GDM1 (cell line): ENCODE measurements at places on chromosomes 7 and 10.
A peak's percentile ranks its signal among the peaks of the same experiment; 100 is the strongest.

GRCh38 chr7:11616466-11616865 is 215.5 kb downstream of the THSD7A start:
- DNase-seq = no peak

DNA sequence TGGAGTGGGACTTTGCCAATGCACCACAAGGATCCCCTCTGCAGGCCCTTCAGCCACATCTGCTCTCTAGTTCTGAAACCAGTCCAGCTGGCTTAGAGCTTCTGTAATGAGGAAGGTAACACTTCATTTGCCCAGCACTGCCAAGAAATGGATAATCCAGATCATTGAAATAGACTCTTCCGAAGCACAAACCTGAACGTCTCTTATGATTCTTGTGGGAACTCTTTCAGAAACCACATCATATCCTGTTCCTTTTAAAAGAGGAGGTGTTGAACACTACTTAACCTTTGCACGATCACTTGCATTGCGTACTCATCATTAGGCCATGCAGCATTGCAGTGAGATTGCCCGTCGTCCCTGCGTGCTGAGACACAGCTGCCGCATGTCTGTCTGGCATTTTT is 25.8 kb upstream of the PLPP4 start:
- DNase-seq = no peak

DNA sequence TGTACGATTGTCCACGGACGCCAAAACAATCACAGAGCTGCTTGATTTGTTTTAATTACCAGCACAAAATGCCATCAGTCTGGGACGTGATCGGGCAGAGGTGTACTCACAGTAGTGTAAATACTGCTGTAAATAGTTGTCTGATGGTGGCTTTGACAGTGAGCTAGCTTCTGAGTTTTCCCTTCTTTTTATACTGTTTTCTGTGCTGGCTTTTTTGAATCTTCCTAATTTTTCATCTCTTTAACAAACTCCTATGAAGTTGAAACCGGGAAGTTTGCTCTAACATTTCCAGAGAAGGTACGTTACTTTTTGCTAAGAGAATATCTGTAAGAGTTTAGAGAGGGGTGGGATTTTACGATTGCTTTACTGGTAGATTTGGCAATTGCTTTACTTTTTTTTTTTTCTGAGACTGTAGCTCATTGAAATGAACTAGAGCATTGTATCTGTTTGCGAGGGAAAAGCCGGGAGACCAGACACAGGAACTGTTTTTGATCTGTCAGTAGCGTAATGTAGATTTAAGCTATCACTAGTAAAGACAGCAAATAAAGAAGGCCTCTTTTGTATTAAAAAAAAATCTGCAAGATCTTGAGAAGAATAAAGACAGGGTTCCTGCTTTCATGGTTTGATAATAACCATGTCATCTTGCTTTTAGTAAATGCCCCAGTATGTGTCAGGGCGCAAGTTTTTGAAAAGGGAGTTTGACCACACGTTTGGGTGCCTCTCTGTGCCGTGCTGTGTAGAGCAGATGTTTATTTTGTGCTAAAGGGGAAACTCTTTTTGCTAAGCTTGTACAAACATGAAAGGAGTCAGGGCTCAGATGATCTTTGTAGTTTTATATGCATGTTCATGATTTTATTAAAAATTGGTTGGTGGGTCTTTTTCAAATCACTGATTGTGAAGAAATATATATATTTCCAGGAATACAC is 712 bp downstream of the FOXP2 start:
- DNase-seq = no peak

DNA sequence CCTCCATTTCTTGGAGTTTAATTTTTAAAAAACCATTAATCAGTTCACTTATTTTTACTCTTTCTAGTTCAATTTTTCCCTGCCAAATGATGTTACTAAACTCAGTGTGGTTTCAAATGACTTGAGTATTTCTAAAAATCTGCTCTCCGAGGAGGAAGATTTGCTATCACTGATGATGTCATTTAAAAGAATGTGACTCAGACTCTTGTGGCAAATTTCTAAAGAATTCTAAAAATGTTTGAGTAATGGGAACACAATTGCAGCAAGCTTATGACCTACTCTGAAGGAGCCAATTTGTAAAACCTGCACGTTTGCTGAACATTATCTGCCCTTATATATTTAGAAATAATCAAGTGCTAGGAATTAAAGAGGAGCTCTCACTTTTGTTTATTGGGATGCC is 88.6 kb downstream of the SPAG6 start:
- DNase-seq = no peak

GRCh38 chr10:77637532-77638320 is at the start of gene KCNMA1:
Gene KCNMA1 (minus strand): TSS chr10:77637808.
- no peak for DNase-seq

DNA sequence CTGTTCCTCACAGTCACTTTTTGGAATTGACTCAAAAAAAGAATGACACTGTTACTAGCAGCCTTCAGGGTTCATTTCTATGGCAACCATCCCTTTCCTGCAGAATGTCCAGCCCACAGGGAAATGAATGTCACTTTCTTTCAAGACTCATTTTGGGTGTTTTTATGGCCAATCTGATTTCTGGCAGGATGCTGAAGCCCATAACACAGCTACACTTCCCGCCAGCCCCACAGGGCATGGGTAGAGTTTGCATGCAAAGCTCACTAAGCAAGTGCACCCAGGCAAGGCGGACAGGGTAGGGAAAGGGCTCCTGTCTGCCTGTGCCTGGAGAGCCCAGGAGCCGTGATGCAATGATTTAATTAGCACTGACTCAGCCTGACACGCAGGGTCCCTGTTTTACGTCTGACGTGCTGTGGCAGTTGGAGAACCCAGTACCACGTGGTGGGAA is 26.1 kb upstream of the GPAM start:
- no peak for DNase-seq

DNA sequence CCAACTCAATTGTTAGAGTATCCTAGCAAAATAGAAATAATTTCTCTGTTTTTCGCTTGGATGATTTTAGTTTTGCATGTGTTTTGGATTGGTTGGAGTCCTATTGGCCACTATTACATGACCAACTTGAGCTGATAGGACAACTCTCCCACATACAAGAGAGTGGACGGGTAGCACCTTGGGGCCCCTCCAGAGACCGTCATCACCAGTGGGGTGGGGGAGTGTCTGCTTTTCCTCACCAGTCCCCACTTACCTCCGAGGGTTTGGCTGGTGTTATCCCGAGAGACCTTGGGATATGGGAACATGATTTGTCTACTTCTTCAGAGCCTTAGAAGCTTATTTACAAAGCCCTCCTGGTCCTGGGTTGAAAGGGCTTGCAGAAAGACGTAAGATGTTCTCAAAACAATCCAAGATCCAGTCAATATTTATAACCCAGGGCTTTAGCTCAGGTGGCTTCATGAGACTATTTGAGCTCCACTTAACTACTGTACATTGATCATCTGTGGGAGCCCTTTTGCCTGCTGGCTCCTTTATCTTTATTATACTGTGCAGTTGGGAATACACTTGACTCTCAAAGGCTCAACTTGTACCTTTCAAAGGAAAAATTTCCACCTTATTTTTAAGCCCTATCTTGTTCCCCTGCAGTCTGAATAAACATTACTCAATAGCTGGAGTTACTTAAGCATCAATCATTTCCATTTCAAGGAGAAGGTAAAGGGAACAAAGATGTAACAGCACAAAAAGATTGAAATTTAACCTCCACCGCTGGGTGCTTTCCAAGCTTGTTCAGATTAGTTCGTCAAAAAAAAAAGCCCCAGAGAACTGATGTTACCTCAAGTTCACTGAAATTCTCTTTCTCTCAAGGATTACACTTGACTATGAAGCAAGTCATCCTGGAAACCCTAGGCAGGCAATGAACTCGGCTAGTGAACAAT is 119.7 kb downstream of the WDR11 start:
- DNase-seq = no peak

DNA sequence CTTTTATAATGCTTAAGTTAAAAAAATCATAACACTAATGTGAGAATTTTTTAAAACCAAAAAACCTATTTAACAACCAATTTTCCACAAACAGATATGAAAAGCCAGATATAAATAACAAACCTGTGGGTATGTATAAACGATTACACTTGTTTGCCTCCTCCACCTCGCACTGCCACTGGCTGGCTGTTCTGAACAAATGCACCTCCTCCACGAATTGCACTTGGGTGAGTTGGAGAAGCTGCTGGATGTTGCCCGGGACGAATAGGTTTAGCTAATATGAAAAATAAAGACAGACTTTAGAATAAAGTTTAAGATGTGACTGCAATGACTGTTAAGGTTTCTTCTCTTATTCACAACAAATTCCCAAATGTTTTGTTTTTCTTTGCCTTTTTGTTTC is 40.8 kb downstream of the KIF5B start:
- no peak for DNase-seq

DNA sequence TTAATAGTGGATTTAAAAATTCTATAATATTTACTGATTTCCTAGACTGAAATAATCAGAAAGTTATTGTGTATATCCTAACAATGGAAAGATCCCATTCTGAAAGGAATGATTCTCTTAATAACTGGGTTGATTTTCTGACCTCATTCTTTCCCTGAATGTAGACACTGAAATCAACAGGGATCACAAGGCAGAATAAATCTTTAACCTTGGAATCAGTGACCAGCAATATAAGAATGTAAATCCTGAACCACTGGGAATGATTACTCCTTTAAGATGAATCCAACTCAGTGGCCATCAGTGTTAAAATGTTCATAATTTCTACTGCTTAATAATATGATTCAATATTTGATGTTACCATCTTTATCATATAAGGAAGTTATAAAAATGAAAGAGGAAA is 47.6 kb downstream of the ANKRD26 start:
- DNase-seq = no peak

DNA sequence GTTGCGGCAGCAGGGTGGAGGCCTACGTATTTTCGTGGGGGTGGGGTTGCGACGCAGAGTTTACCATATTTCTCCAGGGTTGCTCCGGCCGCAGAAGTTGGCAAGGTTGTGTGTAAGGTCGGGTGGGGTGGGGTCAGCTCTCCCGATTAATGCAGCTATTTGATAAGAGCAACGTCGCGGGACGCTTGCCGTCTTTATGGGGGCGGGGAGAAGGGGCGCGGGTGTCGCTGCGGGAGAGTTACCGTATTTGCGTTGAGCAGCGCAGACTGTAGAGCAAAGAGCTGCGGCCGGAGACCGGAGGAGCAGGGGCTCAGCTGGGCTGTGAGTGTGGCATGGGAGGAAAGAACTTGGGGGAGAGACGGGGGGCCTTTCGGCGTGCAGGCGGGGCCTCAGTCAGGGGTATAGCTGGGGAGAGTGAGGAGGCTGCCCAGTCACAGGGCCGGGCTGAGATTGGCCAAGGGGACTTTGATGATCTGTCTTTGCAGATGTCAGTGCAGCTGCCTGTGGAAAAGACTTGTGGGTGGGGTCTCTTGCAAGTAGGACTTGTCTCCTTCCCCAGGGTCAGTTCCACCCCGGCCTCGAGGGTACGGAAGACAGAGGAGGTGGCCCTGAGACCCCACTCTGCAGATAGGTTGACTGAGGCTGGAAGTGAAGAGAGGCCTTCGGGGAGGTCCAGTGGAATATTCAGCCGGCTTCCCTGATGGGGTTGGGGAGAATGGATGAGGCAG is 26.6 kb downstream of the ZNF775 start:
- DNase-seq = no peak

DNA sequence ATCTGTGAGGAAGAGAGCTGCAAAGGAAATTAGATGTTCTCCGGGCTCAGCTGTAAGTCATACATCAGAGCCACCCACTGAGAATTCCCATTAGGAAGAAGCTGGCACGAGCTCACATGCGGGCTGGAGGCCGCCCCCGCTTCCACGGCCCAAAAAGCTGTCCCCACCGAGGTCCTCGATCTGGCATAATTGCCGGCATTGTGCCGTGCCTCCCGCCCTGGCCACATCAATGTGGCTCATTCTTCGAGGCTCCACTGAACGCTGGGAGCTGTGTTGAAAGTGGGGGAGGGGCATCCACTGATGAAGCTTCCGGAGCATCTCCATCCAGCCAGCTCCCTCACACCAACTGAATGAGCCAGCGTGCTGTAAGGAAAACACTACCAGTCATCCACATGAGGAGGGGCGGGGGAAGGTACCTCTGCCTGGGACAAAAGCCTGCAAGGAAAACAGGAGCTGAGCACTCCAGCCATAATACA is 173.1 kb downstream of the PTPRN2 start:
- no peak for DNase-seq

DNA sequence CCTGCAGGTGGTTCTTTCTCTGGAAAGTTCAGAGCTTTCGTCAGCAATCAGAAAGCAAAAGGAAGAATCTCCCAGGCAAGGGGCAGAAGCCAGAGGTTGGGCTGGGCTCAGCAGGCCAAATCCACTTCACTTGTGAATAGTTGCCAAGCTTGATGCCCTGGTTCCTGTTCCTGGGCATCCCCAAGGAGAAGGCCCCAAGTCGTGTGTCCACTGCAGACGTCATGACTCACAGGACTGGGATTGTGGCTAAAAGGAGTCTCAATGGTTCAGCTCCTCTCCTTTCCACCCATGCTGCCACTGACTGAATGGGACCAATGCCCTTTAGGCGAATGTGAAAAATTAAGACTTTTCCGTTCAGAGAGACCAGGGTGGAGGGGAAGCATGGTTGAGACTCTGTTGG is 38.6 kb upstream of the TRIM8 start:
- no peak for DNase-seq

GRCh38 chr7:82705517-82706260 is 262.1 kb upstream of the CACNA2D1 start:
- DNase-seq = peak; percentile 6

- no peak for DNase-seq
These were observed 75.7 kb upstream of the NANOS1 start for GRCh38 chr10:118953598-118954393.

- no peak for DNase-seq
These were observed 23.3 kb upstream of the EMX2 start for GRCh38 chr10:117519286-117519685.

GRCh38 chr7:22771194-22771871 is 44.3 kb downstream of the IL6 start:
- DNase-seq = no peak

- DNase-seq = no peak
These were observed 23.6 kb downstream of the IFIT3 start for GRCh38 chr10:89351412-89351779.

DNA sequence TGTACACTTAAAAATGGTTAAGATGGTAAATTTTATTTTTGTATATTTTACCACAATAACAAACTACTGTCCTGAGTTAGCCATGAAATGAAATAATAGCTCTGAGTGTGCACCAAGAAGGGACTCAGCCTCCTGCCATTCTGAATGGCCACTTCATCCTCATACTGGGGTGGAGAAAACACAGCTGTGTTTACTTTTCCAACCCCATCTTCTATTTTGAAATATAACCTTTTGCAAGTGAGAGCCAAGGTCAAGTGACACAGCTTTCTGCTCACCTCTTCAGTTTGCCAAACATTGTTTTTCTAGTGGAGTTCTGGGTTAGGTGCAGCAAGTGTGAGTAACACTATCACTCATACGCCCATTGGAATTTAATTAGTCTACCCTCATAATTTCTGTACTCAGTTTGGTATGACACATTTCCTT is 107.4 kb upstream of the GLCCI1 start:
- no peak for DNase-seq

- DNase-seq = no peak
These were observed 230.7 kb downstream of the SNX13 start for GRCh38 chr7:17709599-17709998.

DNA sequence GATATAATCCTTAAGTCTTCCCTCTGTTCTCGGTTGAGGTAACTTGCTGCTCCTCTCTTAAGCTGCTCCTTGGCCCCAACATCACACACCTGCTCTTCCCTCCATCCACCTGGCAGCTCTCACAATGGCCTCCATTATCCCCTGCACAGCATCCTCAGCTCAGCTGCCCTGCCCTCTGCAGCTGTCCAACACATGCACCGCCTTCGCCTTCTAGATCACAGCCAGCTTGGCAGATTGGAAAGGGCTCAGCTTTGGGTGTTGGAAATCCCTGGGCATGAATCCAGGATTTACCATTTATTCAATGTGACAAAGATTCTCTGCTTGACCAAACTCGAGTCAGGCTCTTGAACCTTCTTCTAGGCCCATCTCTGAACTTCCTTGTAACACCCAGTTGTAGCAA is 20.6 kb downstream of the RGR start:
- DNase-seq = no peak
